ENCODE measurements at places on chromosomes 1 and 21.

- no peak for DNase-seq
These were observed 103.2 kb upstream of the SLC25A33 start for GRCh38 chr1:9435854-9436640.

GRCh38 chr1:246434335-246434734 lies 72.7 kb downstream of the SMYD3 start:
- no peak for DNase-seq

- DNase-seq, result no peak
These were observed 26.0 kb downstream of the PRKAA2 start for GRCh38 chr1:56671085-56671484.

DNA sequence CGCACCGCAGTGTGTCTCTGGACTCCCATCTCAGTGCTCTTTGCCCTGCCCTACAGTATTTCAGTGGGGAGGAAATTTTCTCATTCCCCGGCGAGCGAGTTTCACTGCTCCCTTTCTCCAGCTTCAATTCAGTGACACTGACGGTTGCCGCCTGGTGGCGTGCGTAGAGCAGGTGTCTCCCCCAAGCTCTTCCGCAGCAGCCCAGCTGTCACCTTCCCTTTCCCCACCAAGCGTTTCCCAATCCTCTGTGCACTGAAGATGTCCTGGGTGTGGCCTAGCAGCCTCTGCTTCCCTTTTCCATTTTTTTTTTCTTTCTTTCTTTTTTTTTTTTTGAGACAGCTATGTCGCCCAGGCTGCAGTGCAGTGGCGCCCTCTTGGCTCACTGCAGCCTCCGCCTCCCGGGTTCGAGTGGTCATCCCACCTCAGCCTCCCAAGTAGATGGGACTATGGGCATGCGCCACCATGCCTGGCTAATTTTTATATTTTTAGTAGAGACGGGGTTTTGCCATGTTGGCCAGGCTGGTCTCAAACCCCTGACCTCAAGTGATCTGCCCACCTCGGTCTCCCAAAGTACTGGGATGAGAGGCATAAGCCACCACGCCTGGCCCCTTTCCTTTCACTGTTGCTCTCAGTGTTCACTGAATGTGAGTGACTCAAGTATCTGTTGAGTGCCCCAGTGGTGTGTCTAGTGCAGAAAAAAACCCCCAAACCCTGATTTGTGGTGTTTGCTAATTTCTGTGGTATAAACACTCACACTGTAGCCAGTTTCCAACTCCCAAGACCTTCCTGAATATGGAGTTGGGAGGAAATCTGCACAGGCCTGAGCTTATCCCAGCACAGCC lies 30.1 kb downstream of the TNFRSF1B start:
- peak; percentile 40 for DNase-seq

GRCh38 chr1:145891143-145891542 lies 5.5 kb upstream of the ANKRD35 start:
- DNase-seq, result no peak

GRCh38 chr1:187121661-187122060 lies 292.9 kb downstream of the PLA2G4A start:
- no peak for DNase-seq

- DNase-seq, result no peak
These were observed 35.7 kb downstream of the C1orf216 start for GRCh38 chr1:35683012-35683411.

GRCh38 chr1:11860587-11860986 lies 1.8 kb upstream of the NPPB start:
- DNase-seq, result no peak

DNA sequence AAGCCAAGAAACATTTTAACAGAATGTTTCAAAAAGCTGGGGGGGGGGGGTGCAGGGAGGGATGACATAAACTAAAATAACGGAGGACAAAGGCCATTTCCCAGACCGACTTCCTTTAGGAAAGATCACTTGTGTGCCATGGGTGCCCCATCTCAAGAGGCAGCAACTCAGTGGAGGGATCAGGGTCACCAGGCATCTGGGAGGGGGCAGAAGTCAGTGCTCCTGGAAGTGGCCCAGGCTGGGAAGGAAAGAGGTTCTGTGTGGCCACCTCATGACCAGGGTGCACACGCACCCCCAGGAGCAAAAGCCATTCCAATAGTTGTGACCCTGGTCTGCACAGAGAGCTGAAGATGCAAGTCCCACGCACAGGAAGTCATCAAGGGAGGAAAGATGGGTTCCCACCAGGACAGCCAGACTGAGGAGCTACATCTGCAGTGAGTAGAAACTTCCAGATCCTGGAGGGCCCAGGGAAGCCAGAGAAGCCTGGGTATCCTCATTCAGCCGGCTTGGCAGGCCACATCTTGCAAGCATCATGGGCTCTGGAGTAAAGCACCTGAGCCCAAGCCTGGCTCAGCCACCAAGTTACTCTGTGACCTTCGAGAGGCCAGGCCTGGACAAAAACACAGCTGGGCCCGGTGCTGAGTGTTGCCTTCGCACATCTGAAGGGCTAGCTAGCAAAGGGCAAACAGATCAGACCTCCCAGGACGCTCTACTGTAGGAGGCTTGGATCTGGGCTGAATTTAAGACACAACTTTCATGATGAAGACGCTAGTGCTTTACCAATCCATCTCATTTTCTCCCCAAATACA lies 36.0 kb downstream of the NPHP4 start:
- no peak for DNase-seq

- DNase-seq, result no peak
These were observed 10.0 kb downstream of the ADAMTS1 start for GRCh38 chr21:26835027-26835713.

GRCh38 chr1:35894183-35894582 lies 11.2 kb downstream of the AGO1 start:
- DNase-seq, result no peak

GRCh38 chr1:196538473-196538872 lies 69.8 kb downstream of the KCNT2 start:
- no peak for DNase-seq

DNA sequence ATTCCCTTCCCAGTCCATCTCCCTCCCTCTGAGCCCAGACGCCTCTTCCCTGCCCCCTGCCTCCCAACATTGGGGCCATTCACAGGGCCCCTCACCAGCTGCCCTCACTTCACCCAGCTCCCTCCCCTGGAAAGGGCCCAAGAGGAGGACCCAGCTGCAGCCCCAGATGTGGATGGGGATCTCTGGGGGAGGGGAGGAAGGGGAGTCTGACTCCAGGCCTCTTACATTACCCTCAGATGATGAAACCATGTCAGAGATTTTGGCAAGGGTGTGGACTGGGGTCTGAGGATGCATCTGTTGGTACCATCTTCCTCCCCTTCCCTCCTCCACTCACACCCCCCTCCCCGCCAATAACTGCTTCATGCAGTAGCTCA lies 1.1 kb upstream of the KIF21B start:
- DNase-seq, result no peak

DNA sequence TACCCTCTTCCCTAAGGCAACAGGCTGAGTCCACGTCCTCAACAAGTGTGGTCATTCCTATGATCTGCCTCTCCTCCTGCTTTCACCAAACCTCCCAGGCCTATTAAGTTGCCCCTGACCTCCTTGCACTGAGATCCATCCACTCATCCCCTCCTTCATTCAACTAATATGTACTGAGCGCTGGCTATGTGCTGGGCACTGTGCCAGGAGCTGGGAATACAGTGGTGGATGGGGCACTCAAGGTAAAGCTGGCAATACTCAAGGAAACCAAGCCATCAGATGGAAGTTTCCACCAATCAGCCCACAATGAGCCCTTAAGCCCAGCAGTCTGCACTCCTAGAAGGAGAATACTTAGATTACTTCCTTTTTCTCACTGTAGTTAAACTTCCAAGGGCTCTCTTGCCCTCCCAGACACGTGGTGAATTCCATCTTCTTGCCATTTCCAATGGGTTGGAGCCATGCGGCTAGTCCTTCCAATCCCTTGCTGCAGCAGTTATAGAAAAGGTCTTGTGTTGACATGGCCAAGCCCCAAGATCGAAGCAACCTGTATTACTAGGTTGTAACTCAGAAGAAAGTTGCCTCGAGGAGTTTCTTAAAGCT lies 279.9 kb upstream of the RUNX1 start:
- no peak for DNase-seq

DNA sequence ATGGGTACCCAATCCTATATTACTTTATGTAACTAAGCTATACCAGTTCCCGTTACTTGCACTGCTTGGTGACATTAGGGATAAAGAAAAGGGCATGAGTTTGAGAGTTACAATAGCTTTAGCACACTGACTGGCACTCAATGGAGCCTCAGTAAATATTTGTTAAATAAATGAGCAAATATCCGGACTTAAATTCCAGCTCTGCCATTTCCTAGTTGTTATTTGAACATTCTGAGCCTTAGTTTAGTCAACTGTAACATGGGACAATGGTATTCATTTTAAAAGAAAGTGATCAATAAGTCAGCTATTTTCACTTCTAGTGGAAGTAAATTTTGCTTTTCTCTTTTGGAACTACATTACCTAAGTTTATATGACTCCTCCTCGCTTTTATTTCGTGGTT lies 198.7 kb downstream of the ZC3H11B start:
- DNase-seq, result no peak

DNA sequence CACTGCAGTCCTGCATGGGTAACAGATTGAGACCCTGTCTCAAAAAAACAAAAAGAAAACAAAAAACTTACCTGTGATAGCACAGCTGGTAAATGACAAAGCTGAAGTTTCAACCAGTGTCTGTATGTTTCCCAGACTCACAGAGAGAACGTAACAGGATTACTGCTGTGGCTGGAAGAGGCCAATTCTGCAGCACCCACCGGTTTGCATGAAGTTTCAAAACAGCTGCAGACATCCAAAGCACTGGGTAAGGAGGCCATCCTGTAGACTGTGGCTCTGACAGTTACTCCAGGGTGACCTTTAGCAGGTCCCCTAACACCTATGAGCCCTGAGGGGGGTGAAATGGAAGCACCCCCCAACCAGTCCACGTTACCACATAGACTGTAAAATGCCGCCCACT lies 7.5 kb downstream of the ID3 start:
- DNase-seq, result no peak

DNA sequence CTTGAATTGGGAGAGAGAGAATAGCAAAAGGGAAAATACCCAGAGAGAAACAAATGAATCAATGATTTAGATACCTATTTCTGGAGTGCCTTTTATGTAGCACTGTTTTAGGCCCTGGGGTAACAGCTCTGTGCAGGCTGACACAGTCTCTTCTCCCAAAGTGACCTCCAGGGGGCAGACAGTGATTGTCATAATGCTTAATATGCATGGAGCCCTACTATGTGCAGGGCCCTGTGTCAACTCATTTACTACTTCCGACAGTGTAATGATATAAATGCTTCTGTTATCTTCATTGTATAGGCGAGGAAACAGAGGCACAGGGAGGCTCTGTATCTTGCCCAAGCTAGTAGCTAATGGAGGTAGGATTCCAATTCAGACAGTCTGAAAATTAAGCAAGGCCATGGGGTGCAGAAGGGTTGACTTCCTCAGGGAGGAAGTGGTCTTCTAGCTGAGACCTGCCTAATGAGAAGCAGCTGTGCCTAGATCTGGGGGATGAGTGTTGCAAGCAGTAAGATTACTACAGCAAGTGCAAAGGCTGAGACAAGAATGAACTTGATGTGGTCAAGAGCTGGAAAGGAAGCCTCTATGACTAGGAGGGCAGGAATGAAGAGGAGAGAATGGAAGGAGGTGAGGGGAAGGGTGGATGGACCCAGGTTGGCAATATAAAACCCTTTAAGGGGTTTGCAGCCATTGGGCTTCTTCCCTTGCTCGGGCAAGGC lies 16.2 kb upstream of the SERINC2 start:
- DNase-seq, result no peak

GRCh38 chr1:179770887-179771502 lies 27.9 kb downstream of the FAM163A start:
- DNase-seq, result no peak

GRCh38 chr1:1825217-1825616 lies 46.9 kb upstream of the NADK start:
- DNase-seq, result no peak

- DNase-seq, result no peak
These were observed 575.8 kb downstream of the NUF2 start for GRCh38 chr1:163897412-163898155.

- DNase-seq, result no peak
These were observed 35.5 kb downstream of the HUNK start for GRCh38 chr21:31908106-31909031.

- no peak for DNase-seq
These were observed 78.2 kb downstream of the GPR88 start for GRCh38 chr1:100616121-100616621.

- peak; percentile 14 for DNase-seq
These were observed 1.6 kb downstream of the NRIP1 start for GRCh38 chr21:15063081-15063813.

DNA sequence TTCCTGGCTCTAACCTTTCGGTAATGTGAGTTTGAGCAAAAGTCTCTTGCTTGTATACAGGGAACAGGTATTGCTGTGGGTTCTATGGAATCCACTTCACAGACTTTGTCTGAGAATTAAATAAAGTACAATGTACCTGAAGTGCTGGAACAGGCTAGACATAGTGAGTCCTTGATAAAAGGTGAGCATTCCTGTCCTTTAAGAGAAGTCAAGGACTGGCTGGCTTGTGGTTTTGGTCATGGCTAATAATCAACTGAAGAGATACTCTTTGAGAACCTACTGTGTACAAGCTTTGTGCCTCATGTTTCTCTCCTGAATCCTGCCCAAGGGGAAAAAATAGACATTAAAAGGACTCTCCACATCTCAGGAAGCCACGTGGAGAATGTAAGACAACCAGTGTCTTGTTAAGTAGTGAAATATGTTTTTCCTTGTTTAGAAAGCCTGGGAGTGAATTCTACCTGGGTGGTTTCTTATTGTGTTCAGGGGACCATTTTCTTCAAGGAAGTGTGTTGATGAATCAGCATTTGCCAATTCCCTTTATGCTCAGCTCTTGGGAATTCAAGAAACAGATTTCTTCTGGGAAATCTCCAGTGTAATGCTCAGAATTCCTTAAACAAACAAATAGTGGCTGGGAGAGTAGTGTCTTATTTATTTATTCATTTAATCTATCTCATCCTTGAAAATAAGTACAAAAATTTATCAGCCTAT lies 55.2 kb upstream of the PLD5 start:
- DNase-seq, result no peak

DNA sequence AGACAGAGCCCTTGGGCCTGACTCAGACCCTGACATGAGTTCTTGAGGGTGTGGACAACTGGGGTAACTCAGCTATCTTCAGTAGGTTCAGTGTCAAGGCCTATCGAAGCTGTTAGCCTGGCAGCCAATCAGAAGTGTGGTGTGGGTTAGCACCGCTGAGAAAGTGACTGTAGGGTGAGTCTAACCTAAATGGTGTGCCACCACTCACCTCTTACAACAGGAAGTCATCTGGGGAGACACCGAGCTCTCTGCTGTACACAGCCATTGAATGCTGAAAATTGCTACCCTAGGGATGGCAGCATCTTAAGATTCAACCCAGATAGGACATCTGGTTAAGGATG lies 44.6 kb downstream of the RASSF5 start:
- no peak for DNase-seq
